ENCODE measurements at places on chromosomes 3 and 15. TPM values are rescaled to one million over a fixed set of nuclear protein-coding genes. Genes with fewer than 3 reads are reported as not detected.

The LRRC34 gene
- total RNA-seq = 10.1 TPM

DNA sequence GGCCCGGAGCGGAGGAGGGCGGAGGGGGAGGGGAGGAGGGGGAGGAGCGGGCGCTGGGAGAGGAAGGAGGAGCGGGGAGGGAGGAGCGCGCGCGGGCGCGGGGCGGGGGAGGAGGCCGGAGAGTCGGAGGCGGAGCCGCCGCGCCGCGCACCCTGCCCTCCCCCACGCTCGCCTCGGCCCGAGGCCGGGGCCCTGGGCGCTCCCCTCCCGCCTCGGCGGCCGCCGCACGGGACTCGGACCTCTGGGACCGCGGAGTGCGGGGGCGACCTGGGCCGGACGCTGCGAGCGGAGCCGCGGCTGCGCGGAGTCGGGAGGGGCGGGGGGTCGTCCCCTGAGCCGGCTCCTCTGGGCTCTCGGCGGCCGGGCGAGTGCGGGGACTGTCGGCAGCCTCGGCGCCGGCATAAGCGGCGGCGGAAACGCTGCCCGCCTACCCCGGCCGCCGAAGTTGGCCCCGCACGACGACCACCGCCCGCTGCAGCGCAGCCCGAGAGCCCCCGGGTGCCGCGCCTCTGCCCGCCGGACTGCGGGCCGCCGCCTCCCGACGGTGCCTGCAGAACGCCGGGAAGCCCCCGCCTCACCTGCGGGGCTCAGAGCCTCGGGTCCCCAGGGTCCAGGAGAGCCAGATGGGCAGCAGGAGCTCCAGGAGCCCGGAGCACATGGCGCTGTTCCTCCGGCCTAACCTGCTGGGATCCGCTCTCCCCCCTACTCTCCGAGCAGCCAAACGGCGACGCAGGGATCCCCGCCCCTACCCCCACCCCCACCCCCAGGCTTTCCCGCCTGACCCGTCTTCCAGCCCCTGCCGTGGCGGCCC, 406 bp upstream of the GABRB3 start:
- H3K4me1 ChIP-seq = peaks cover 16% of the 10 kb centered on the region
- H3K27me3 ChIP-seq = peaks cover 59% of the 10 kb centered on the region
- H3K27ac ChIP-seq = no peak overlapping the region

GRCh38 chr3:15638891-15639262, 37.3 kb downstream of the BTD start:
- DNase-seq = no peak
- peaks cover 3% of the 10 kb centered on the region for H3K36me3 ChIP-seq
- H3K4me3 ChIP-seq = no peak overlapping the region

GRCh38 chr3:107813026-107813425, 277.8 kb downstream of the CD47 start:
- H3K27me3 ChIP-seq = no peaks in the 10 kb centered on the region
- no peak overlapping the region for H3K4me3 ChIP-seq
- H3K27ac ChIP-seq = peak overlapping the region; percentile 4
- H3K4me1 ChIP-seq = peaks cover 54% of the 10 kb centered on the region
- no peak for DNase-seq

The DUOXA2 gene
- total RNA-seq = not detected

- no peak overlapping the region for H3K4me3 ChIP-seq
- H3K4me1 ChIP-seq = no peaks in the 10 kb centered on the region
- H3K27ac ChIP-seq = no peak overlapping the region
- peaks cover 23% of the 10 kb centered on the region for H3K36me3 ChIP-seq
- no peak for DNase-seq
Measured at GRCh38 chr3:184982076-184982475, 170.1 kb downstream of the VPS8 start.

The MUC4 gene
- not detected for total RNA-seq

DNA sequence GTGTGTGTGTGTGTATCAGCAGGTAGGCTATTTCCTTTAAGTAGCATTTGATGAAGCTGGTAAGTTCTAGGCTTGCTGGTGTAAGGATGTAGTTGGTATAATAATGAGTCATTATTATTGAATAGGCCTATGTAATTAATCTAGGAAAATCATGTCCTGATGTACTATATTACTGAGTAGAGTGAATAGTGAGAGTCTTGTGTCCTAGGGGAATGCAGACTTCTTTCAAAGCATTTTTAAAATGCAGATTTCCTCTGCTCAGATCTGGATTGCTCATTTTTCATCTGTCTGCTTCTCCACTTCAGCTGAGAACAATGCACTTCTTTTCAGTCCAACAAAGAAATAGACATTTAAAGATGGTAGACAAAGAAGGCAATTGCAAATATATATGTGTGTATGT, 434.2 kb upstream of the ONECUT1 start:
- no peaks in the 10 kb centered on the region for H3K36me3 ChIP-seq
- no peak overlapping the region for H3K27ac ChIP-seq
- DNase-seq = no peak
- peaks cover 10% of the 10 kb centered on the region for H3K4me1 ChIP-seq

DNA sequence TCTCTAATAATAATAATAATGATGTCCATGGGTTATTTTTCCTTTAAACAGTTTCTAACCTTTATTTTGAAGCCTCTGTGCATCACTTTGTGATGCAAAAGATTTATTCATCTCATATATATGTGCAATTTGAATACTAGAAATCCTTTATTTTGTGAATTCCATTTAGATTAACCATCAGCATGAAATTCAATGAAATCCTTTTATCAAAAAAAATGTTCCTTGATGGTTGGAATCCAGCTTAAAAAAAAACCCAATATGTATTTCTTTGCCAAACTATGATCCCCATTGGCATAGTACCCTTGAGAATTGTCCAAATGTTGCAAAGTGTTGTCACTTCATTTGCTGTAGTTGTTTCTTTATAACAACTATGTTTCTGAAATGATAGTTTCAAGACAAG, 7.4 kb downstream of the TBC1D23 start:
- no peak overlapping the region for H3K27ac ChIP-seq
- no peaks in the 10 kb centered on the region for H3K27me3 ChIP-seq
- no peak for DNase-seq
- no peak overlapping the region for H3K4me3 ChIP-seq
- H3K4me1 ChIP-seq = peaks cover 3% of the 10 kb centered on the region
- no peaks in the 10 kb centered on the region for H3K36me3 ChIP-seq

GRCh38 chr3:139318431-139318816, 25.4 kb upstream of the MRPS22 start:
- H3K36me3 ChIP-seq = no peaks in the 10 kb centered on the region
- peaks cover 49% of the 10 kb centered on the region for H3K27me3 ChIP-seq
- no peak overlapping the region for H3K27ac ChIP-seq
- H3K4me3 ChIP-seq = no peak overlapping the region

- no peaks in the 10 kb centered on the region for H3K4me1 ChIP-seq
- H3K36me3 ChIP-seq = no peaks in the 10 kb centered on the region
- peaks cover 30% of the 10 kb centered on the region for H3K27me3 ChIP-seq
- DNase-seq = no peak
- H3K4me3 ChIP-seq = no peak overlapping the region
Measured at GRCh38 chr3:189827108-189827507, 195.9 kb downstream of the TP63 start.

DNA sequence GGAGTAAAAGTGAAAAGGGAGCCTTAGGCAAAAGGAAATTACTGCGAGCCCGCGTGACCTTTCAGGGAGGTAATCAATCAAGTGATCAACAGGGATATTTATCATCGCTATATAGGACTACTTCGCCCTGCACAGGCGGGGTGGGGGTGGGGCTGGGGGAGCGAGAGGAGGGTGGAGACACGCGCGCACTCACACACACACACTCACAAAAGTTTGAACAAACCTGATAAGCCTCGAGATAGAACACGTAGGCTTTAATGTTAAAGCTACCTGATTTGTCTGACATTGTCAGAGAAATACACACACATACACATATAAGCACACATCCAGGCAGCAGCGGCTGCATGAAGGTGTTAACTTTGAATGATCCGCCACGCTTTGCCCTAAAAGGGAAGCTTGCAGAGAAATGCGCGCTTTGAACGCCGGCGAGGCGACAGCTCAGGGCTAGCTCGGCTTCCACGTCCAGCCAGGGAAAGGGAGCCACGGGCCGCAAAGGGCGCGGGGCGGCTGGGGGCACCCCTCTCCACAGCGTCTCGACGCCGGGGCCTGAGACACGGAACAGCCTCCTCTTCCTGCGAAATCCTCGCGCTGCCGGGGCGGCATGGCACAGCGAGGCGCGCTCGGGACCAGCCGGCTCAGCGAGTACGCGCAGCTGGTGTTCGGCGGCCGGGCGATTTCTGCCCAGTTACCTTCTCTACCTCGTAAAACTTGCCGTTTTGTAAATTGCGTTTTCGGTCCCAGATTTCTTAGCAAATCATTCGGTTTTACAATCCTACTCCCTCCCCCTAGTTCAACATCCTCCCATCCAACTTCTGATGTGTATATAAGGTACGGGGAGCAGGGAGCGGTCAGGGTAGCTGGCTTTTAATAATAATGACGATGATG, 4.8 kb upstream of the MECOM start:
- H3K27me3 ChIP-seq = peaks cover 97% of the 10 kb centered on the region
- peaks cover 40% of the 10 kb centered on the region for H3K4me1 ChIP-seq
- no peak for DNase-seq
- peak overlapping the region; percentile 73 for H3K4me3 ChIP-seq
- H3K36me3 ChIP-seq = peaks cover 1% of the 10 kb centered on the region

DNA sequence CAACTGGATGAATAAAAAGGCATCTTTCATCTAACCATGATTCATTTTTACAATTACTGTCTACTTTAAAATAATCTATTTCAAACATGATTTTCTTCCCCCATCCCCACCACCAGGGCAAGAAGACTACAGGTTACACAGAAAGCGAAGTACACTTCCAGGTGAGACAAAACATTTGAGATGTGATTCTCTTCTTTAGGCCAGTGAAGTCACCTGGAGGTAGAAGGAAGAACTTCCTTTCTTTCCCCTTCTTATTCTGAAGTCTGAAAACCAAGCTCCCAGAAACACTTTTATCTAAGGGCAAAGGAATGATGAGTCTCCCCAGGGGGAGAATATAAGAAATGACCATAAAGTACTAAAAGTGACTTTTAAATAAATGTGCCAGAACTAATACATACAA, 36.7 kb downstream of the SHQ1 start:
- H3K4me1 ChIP-seq = peaks cover 4% of the 10 kb centered on the region
- H3K36me3 ChIP-seq = no peaks in the 10 kb centered on the region
- H3K27ac ChIP-seq = no peak overlapping the region
- no peak overlapping the region for H3K4me3 ChIP-seq

The ITGB5 gene
- total RNA-seq = 81.9 TPM

GRCh38 chr3:132255041-132255745, 62.0 kb upstream of the ACP3 start:
- peaks cover 3% of the 10 kb centered on the region for H3K27me3 ChIP-seq
- no peak overlapping the region for H3K4me3 ChIP-seq
- no peak for DNase-seq

DNA sequence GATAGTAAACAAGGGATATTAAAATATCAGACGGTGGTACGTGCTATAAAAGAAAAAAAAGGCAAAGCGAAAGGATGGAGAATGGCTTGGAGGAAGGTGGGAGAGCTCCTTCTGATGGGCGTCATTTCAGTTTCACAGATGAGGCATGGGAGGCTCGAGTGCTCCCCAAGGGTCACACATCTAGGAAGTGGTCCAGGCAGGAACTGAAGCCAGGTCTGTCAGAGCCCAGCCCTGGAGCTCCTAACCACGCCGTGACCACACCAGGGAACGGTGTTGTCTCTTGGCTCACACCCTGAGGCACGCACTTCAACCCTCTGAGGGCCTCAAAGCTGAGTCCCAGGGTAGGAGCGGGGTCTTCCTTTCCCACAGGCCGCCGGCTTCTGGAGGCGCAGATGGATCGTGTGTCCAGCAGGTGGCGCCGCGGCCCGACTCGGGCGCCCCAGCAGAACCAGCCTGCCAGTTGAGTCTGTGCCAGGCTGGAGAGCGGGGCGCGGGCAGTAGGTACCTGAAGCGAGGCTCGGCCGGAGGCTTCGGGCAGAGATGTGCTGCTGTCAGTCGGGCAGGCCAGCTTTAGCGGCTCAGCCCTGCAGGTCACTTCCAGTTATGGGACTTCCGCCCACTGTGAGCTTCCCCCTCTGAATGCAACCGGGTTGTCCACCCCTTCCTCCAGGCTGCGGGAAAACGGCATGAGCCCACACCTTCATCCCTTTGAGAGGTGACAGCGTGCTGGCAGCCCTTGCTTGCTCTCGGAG, 68.1 kb downstream of the SLC6A1 start:
- no peaks in the 10 kb centered on the region for H3K4me1 ChIP-seq
- no peak overlapping the region for H3K27ac ChIP-seq
- peak overlapping the region; percentile 72 for H3K4me3 ChIP-seq
- peaks cover 30% of the 10 kb centered on the region for H3K27me3 ChIP-seq

DNA sequence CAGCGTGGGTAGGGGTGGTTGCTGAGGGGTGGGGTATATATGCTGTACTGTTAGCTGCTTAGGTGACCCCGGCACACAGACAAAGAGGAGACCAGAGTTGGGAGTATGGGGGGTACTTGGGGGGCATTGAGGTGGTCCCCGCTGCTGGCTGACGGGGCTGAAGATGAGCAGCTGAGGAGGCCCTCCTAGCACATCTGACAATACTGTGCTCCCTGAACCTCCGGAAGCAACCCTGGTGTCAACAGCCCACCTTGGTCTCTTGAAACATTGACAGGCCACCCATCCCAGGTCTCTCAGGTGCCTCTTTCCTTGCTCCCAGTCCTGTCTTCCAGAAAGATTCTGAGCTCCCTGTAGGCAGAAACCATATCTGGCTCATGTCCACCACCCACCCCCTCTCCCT, 19.2 kb upstream of the SEMA3F start:
- peaks cover 19% of the 10 kb centered on the region for H3K4me1 ChIP-seq
- no peak overlapping the region for H3K4me3 ChIP-seq
- DNase-seq = no peak
- H3K27ac ChIP-seq = peak overlapping the region; percentile 43

GRCh38 chr15:67394873-67395639, 125.9 kb upstream of the C15orf61 start:
- DNase-seq = no peak
- H3K4me1 ChIP-seq = peaks cover 4% of the 10 kb centered on the region
- no peak overlapping the region for H3K27ac ChIP-seq
- H3K4me3 ChIP-seq = no peak overlapping the region

GRCh38 chr3:37511463-37511920, 337.1 kb upstream of the LRRFIP2 start:
- no peaks in the 10 kb centered on the region for H3K27me3 ChIP-seq
- peaks cover 40% of the 10 kb centered on the region for H3K4me1 ChIP-seq
- no peak overlapping the region for H3K4me3 ChIP-seq
- no peak for DNase-seq
- H3K27ac ChIP-seq = peak overlapping the region; percentile 87
- H3K36me3 ChIP-seq = peaks cover 5% of the 10 kb centered on the region

The GJD2 gene
- not detected for total RNA-seq

GRCh38 chr3:117728226-117728625, 1018.6 kb downstream of the TUSC7 start:
- H3K4me3 ChIP-seq = no peak overlapping the region
- no peaks in the 10 kb centered on the region for H3K27me3 ChIP-seq
- no peaks in the 10 kb centered on the region for H3K4me1 ChIP-seq
- DNase-seq = no peak

Measured in neural crest cell (in vitro differentiated cells).